Adrenal gland (tissue), 19 donors: ENCODE measurements at places on chromosomes 16 and 17. TPM values are rescaled to one million over a fixed set of nuclear protein-coding genes. Genes with fewer than 3 reads are reported as not detected.

The EVI2B gene
- 2.4 TPM for polyA plus RNA-seq

The DNAAF8 gene
- polyA plus RNA-seq: 2.3 TPM

The PRCD gene
- 4.5 TPM for polyA plus RNA-seq

The KRTAP16-1 gene
- polyA plus RNA-seq: not detected

The BRIP1 gene
- 0.20 TPM for polyA plus RNA-seq

The SLC12A3 gene
- polyA plus RNA-seq: 0.03 TPM

The KRTAP4-9 gene
- polyA plus RNA-seq: not detected

The IRX6 gene
- polyA plus RNA-seq: not detected

The SLC35B1 gene
- 41.6 TPM for polyA plus RNA-seq

The CARD14 gene
- polyA plus RNA-seq: 0.72 TPM

The P2RX1 gene
- polyA plus RNA-seq: 0.59 TPM

The TVP23A gene
- 0.80 TPM for polyA plus RNA-seq

The NT5M gene
- 0.40 TPM for polyA plus RNA-seq

The FOXF1 gene
- polyA plus RNA-seq: 0.64 TPM

The ACSF3 gene
- 82.1 TPM for polyA plus RNA-seq

The EMP2 gene
- polyA plus RNA-seq: 5.9 TPM

The CIBAR2 gene
- 2.6 TPM for polyA plus RNA-seq
